ENCODE measurements at places on chromosomes 7 and 10.

GRCh38 chr10:64708884-64709681, 1187.9 kb downstream of the REEP3 start:
- DNase-seq: no peak

- DNase-seq: no peak
These were observed 2.5 kb upstream of the GDF2 start for GRCh38 chr10:47319784-47320183.

GRCh38 chr10:116848032-116848943, 1.0 kb upstream of the ENO4 start:
- peak; percentile 26 for DNase-seq

- DNase-seq: no peak
These were observed 16.9 kb downstream of the RPA3 start for GRCh38 chr7:7701527-7701926.

GRCh38 chr10:24908793-24909423, 43.5 kb downstream of the PRTFDC1 start:
- no peak for DNase-seq

DNA sequence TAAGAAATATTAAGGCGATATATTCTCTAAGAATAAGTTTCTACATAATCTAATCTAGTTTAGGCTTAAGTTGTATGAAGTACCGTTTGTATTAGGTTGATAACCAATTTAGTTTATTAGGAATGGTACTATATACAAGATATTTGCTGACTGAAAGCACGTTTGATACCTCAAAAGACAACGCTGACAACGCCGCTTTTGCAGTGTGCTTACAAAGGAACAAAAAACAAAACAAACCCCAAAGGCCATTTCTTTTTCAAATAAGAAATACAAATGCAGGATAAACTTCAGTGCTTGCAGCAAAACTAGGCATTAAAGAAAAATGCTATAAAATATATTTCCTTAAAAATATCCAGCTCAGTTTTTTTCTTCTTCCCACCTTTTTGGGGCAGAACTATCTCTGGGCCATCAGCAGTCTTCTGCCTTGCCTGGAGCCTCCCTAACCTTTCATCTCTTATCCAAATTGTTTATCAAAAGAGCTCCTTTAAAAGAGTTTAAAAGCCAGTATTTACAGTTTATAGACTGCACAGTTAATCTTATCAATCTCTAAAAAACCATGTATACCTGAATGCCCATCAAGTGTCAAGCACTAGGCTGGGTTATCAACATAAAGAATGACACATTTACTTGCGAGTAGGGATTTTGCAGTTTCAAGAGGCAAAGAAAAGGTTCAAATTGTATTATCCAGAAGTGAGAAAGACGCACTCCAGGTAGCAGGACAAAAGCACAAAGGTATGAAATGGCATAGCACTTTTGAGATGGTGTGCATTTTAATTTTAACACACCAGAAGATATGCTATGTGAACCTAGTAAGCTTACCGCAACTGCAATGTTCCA, 4.1 kb upstream of the KMT2E start:
- no peak for DNase-seq

DNA sequence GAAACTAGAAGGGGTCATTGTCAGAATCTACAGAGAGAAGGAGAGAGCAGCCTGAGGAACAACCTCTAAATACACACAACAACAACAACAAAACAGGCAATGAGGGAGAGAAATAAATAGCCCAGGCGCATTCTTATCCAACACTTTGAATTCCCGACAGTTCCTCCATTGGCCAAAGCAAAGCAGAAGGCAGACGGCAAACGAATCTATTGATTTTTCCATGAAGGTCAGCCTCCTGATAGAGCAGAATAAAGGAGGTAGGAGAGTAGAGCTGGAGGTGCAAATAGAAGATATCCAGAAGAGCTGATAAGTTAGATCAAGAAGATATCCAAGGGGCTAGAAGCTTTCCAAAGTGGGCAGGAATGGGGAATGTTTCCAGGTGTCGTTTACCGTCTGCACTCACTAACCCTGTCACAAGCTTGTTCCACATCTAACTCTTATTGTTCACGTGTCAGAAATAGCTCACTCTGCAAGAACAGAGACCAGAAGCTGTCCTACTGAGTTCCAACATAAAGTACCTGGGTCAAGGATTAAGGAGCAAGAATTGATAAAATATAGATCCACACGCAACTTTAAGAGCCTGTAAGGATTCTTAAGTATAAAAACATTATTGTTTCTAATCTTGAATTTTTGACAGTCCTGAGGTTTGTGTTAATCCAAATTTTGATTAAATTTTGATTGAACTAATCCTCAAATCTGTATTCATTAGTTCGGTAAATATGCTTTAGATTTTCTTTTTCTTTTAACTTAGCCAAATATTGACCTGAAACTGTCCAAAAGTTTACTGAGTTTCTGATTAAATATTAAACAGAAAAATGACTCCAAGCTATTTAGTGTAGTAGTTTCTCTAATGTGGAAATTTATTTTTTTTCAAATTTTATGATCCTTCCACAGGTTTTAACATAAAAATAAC, 45.7 kb downstream of the PTN start:
- DNase-seq: no peak

DNA sequence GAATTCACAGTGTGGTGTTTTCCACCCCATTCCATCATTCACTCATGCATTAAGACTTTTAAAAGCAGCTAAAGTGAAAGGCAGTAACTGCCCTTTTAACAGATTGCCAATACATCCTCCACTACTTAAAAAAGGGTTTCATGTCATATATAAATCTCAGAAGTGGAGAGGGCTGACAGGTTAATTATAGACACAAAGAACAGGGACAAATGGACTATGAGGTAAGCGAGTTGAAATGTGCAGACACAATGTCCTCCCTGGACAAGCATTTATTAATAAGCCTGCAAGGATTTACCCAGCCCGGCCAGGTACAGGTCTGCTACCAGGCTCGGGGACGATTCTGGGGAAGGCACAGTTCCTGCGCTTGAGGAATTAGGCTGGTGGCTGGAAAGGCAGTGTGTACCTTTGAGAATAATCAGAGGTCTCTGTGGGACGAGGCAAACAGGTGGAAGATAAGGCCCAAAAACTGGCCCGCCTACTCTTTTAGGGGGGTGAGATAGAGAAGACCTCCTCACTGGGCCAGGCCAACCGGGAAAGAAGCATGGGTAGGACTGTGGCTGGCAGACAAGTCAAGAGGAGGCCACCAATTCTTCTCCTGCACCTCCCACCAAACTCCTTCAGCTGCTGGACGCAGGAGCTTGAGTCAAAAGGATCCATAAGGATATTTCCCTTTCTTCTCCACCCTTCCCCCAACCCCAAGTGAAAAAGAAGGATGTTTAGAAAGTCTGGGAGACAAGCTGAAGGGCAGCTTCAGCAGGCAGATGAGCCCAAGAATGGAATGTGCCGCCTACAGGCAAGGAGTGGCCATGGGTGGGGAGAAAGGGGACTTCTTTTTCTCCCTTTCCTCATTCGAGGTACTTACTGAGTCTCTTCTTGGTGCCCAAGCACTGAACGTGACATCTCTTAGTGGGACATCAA, 1.5 kb downstream of the PDLIM1 start:
- DNase-seq: no peak

GRCh38 chr7:95099106-95099505, 191.7 kb downstream of the PPP1R9A start:
- no peak for DNase-seq

DNA sequence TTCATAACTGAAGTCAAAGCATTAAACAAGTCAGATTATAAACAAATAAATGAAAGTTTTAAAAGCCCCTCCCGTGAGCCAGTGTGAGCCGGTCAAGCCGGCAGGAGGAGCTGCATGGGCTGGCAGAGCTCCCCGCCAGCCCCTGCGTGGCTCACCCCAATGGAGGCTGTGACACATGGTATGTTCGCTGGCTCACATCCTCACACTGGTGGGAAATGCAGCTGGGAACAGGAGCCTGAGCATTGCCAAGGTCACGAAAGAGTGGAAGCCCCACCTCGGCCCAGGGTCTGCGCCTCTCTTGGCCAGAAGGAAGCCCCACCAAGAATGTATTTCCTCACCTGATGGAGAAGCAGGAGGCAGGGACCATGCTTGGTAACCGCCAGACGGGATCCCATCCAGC, 261.7 kb upstream of the TCERG1L start:
- no peak for DNase-seq

DNA sequence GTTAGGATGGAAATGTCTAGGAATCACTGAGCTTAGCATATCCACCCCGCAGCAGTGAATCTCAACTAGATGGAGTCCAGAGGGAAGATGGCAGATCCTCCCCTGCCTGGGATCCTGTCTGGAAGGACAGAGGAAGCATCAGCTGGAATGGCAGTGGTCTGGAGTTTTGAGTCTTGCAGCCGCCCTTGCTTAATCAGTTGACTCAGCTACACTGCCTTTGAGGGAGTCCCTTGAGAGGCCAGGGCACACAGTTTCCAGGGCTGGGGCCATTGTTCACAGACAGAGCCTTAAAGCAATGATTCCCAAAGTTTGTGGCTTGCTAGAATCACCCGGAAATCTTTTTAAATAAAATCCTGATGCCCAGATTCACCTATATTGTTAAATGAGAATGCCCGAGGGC, 128.1 kb downstream of the NT5C2 start:
- no peak for DNase-seq

DNA sequence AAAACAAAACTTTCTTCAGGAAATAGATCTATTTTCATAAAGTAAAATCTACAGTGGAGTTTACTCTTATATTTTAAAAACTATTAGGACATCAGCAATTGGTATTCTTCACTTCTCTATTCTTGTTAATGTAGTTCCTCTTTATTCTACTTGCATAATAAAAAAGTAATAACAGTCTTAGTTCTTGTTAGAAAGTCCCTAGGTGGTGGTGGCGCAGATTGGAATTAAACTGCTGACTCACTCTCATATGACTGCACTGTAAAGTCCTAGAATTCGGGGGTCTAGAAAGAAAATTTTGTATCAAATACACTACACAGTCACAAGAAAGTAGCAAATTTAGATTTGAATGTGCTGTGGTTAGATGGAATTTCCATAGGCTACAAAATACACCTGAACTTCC, 44.6 kb upstream of the TES start:
- DNase-seq: no peak

- DNase-seq: no peak
These were observed 2.9 kb downstream of the NFKB2 start for GRCh38 chr10:102398172-102399020.

- DNase-seq: no peak
These were observed 3.3 kb upstream of the OR6V1 start for GRCh38 chr7:143048827-143049226.

DNA sequence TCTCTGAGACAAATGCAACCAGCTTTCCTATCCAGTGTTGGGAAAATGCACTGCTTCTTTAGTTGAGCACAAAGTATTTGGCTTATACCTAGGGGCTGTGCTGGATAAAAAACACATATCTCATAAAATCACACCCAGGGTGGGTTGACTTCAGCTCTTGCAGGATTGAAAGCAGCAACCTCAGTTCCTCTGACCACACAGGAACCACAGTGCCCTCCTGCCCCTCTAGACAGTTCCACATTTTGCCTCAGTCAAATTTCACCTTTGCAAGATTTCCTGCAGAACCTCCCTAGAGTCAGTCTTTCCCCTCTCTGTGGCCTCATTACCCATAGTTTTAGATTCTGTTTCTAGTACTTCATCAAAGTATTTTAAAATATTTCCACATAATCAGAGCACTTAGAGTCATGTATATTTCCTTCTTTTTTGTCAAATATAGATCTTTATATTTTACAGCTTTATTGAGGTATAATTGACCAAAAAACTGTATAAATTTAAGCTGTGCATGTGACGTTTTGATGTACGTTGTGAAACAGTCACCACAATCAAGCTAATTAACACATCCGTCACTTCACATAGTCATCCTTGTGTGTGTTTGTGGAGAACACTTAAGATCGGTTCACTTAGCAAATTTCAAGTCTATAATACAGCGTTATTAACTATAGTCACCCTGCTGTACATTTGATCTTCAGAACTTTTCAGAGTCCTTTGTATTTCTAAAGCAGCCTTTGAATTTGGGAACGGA, 37.0 kb upstream of the EGR2 start:
- no peak for DNase-seq

DNA sequence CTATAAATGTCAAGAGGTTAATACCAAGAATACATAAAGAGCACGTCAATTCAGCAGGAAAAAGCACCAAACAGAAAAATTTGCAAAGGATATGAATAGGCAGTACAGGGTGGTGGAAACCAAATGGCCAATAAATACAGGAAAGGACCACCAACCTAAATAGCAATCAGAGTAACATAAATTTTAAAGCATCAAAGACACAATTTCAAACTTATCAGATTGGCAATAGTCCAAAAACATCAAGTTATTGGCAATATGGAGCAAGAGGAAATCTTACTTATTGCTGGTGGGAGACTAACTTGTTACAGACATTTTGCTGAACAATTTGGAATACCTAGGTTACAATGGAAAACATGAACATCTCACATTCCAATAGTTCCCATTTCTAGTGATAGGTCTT, 24.1 kb downstream of the SYPL1 start:
- DNase-seq: no peak

DNA sequence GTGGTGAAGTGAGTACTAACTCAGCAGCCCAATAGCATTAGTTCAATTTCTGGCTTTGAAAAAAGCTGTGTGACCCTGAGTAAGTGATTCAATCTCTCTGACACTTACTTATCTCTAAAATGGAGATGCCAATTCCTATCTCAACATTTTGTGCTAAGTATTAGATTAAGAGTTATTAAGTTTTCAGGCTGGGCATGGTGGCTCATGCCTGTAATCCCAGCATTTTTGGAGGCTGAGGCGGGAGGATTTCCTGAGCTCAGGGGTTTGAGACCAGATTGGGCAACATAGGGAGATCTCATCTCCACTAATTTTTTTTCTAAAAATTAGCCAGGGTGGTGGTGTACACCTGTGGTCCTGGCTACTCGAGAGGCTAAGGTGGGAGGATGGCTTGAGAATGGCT, 109.5 kb downstream of the PRTFDC1 start:
- DNase-seq: no peak

GRCh38 chr7:25614415-25614814, 386.1 kb upstream of the NPVF start:
- no peak for DNase-seq

DNA sequence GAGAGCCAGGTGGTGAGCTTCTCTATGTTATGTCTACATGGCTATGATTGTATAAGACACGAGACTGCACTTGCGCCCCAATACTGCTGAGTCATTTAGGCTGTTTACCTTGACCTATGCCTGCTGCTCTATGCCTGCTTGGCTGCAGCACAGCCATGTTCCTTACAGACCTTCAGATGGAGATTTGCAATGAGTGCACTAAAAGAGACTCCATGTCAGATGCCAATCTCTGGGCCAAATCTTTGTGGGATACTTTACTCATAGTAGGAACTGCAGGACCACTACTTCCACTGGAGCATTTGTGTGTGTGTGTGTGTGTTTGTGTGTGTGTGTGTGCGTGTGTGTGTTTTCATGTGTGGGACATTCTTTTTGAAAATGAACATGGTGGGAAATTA, 50.0 kb upstream of the KMT2E start:
- DNase-seq: no peak
